Renal cortical epithelial cell (primary cell): ENCODE measurements at places on chromosomes 16 and 17. TPM values are rescaled to one million over a fixed set of nuclear protein-coding genes. Genes with fewer than 3 reads are reported as not detected.

DNA sequence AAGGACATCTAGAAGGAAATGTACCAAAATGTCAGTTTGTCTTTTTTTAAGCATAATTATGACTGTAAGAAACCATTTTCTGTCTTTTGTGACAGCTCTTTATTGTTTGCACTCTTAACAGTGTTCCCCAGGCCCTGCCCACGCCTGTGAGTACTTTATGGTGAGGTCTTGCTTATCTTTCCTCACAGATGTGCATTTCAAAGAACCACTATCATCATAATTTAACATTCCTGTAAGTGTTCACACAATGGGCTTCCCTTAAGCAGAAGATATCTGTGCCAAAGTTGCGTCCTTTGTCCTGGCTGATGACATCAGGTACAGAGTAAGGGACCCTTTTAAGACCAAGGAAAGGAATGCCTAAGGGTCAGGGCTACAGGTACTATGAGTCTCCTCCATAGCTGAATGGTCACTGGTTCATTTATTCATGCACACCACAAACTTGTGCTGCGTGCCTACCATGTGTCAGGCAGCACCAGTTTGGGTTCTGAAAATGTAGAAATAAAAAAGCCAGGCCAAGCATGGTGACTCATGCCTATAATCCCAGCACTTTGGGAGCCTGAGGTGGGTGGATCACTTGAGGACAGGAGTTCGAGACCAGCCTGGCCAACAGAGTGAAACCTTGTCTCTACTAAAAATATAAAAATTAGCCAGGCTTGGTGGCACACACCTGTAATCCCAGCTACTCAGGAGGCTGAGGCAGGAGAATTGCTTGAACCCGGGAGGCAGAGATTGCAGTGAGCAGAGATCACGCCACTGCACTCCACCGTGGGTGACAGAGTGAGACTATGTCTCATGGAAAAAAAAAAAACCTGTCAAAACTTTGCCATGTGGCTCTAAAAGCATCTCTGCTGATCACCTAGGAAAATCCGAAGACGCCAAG lies 55.4 kb upstream of the NLK start:
- peak; percentile 66 for DNase-seq

GRCh38 chr16:20830372-20830771 lies 24.0 kb downstream of the REXO5 start:
- no peak for DNase-seq

GRCh38 chr16:75943705-75944514 lies 217.6 kb upstream of the CPHXL start:
- DNase-seq: no peak

DNA sequence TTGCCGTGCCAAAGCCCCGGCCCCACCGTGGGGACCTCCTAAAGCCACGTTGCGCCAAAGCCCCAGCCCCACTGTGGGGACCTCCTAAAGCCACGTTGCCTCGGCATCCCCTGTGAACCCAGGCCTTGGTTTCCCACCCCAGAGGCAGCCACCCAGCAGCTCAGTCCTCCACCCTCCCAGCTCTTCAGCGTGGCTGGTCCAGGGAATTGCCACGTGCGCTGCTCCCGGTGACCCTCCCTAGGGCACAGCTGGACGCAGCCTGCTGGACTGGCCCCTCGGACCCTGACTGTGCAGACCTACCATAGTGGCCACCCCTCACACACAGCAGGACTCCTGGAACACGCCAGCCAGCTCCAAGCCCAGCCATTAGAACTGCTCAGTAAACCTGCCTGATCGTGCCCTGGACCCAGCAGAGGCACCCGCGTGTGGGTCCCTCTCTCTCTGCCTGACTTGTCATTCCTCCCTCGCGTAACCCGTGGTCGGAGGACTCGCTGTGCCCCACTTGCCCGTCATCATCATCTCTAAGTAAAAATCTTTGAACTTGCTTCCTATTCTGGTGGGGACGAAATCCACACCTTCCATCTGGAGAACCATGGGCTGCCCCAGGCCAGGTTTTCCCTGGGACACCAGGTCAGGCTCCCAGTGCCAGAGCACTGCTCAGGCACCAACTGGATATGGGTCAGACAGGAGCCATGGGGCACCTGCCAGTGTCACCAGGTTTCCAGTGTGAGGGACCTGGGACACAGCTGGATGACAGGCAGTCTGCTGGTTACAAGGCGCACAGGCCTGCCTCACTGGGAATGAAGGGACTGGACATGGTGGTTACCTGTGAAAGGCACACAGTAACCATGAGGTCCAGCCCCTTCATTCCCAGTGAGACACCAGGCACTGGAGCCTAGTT lies 5.6 kb downstream of the CIAO3 start:
- no peak for DNase-seq

DNA sequence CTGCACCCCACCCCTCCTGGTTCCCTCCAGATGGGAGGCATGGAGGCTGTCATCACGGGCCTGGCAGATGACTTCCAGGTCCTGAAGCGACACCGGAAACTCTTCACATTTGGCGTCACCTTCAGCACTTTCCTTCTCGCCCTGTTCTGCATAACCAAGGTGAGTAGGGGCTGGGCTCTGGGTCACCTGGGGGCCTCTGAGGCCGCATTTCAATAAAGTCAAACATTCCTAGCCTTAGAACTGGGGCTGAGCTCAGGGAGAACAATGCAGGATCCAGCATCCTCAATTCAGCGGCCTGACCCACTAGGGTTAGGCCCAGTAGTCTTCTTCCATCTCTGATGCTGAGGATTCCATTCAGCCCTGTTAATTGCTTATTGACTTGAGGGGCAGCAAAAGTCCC lies 42.1 kb downstream of the SLC6A2 start:
- no peak for DNase-seq

GRCh38 chr17:47738178-47738577 lies 5.1 kb downstream of the TBX21 start:
- no peak for DNase-seq

DNA sequence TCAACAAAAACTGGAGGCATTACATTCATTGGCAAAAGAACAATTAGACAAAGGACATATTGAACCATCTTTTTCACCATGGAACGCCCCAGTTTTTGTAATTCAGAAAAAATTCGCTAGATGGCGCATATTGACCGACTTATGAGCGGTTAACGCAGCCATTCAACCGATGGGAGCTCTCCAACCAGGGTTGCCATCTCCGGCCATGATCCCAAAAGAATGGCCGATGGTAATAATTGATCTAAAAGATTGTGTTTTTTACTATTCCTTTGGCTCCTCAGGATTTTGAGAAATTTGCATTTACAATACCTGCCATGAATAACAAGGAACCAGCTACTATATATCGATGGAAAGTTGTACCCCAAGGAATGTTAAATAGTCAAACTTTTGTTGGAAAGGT lies 21.4 kb downstream of the ALOX15B start:
- peak; percentile 53 for DNase-seq

- no peak for DNase-seq
Observed at GRCh38 chr16:85582229-85582991, 30.7 kb upstream of the GSE1 start.

DNA sequence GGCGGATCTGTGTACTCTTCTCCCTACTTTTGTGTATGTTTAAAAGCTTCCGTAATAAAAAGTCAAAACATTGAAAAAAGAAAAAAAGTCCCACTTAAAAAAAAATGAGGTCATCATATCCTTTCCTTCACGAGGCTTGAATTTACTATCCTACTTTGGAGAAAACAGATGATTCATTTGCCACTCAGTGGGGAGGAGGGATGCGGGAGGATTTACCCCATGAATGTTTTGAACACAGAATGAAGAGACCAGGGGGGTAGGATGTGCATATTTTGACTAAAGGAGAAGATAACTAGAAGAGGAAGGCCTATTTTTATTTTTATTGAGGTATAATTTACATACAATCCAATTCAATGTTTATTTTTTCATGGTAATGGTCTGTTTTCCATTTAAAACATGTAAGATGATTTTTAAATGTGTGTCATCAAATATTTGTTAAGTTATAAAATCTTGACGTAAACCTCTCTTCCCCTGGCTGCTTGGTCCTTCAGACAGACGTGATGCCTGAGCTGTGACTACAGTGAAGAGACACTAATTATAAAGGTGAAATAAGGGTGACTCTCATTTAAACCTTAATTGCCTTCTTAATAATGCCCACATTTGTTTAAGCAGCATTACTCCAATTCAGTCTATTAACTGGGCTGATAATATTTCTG lies 135.4 kb upstream of the AXIN2 start:
- DNase-seq: peak; percentile 77

DNA sequence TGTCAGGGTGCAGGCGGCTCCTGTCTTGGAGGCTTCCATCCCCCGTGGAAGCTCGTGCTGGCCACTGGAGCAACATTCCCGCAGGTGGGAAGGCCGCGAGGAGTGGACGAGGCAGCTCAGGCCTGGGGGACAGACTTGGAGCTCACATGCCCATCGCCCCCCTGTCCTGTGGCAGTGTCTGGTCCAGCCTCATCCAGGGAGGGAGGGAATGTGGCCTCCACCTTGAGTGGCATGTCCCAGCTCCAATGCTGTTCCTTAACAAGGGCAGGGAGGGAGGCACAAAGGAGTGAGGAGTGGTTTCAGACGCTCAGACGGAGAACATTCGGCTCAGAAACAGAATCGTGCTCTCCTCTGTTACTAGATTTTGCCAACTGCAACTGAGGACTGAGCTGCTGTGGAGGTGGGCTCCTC lies 159.4 kb upstream of the CHMP6 start:
- peak; percentile 13 for DNase-seq

DNA sequence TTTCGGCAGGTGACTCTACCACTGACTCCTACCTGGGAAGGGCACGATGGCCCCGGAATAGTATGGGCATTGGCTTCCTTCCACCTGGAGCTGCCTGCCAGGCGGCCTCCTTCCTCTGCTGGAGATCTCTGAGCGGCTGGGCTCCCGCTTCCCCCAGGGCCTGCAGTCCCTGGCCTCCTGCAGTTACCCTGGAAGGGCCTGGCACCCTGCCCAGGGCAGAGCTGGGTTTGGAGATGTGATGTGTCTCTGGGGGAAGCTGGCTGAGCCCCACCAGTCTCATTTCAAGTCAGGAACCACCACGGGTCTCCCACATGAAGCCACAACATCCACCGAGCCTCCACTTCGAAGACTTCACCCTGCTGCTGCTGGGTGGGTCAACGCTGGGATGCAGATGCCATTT lies 97.9 kb downstream of the IRF8 start:
- DNase-seq: no peak

DNA sequence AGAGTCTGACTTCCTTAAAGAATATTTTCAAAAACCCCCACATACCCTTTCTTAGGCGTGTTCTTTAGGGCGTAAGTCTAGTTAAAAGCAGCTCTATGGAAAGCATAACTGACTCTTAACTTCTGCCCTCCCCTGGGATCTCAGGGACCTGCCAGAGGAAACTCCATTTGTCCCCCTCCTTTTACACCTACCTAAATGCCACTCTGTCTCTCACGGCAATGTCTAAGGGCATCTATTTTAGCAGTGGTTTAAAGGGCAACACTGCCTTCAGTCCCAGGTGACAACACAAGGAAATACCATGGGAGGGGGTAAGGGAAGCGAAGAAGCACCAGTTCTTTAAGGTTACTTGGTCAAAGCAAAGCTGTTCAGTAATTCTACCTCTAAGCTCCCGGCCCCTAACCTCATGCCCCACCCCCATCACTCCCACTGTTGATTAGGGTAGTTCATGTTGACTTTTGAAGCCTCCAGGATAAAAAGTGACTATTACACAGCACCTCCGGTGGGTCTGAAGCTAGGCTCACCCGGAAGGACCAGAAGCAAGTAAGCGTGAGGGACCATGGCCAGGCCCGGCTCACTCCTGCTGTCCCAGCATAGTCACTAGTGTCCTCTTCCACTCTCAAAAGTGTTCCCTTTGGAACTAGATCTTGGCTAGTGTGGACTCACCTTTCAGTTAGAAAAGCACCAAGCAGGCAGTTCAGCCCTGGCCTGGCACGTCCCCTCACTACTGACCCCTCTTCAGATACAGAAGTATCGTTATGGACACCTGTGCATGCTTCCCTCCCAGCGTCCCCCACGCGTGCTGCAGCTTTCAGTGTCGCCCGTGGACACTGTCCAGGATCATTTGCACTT lies 47.1 kb downstream of the CYTH1 start:
- no peak for DNase-seq

DNA sequence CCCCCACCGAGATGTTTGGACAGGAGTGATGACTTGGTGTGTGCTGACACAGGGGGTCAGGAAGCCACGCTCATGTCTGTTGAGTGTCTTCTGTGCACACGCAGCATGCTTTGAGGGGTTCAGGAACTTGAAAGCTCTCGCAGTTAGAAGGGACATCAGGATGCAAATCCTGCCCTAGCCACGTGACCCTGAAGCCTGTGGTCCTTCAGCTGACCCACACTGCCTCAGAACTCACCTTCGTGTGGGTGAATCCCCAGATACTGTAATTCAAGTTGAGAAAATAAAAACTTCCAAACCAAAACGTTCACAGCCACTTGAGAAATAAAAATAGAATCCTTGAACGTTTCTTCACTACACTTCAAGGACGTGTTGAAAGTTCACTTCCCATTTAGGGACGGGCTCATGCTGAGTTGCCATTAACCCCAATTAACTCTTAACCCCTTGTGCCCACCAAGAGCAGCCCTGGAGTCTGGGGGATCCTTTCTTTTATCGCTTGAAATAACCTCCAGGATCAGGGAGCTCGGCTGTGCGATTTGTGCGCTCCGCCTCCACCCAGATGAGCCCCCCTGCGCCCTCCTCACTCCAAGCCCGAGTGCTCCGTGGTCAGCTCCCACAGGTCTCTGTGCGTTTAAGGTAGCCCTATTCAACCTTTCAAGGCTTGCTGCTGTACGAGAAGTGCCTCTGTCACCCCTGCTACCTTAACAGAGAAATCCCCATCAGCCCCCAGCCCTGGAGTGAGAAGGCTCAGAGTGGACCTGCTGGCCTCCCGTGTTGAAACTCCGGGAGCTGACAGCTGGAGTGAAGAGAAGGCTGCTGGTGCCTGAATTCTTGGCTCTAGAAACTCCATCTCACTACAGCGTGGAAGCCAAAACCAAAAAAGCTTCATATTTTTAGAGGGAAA lies 36.2 kb upstream of the NAT9 start:
- DNase-seq: no peak

DNA sequence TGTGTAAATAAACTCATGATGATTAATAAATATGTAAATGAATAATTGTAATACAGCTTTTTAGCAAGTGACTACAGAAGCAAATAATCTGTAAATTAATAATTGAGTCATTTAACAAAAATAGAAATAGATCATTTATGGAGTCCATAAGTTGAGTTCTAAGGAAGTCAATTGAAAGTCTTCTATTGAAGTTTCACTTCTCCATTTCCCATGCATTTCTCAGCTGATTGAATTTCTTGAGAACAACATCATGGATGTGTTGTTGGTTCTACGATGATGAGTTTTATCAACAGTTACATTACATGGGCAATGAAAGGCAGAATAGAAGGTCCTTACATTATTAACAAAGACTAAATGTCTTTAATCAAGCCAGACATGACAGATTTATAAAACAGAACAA lies 290.4 kb downstream of the MAP2K6 start:
- DNase-seq: no peak

NPTX1 gene
- 0.17 TPM in 1 of 2 replicates, not detected in the other for total RNA-seq

CENPN gene
- total RNA-seq: 8.1 and 28.5 TPM in 2 replicates

CACNG5 gene
- not detected in 2 replicates for total RNA-seq

VASN gene
- total RNA-seq: 10.6 and 47.0 TPM in 2 replicates

NGFR gene
- total RNA-seq: 0.25 TPM in 1 of 2 replicates, not detected in the other

SLFN12L gene
- total RNA-seq: 0.05 TPM in 1 of 2 replicates, not detected in the other

PRAC1 gene
- not detected in 2 replicates for total RNA-seq

TMEM95 gene
- not detected in 2 replicates for total RNA-seq
